ENCODE measurements at places on chromosomes 2 and 18.
A peak's percentile ranks its signal among the peaks of the same experiment; 100 is the strongest.

DNA sequence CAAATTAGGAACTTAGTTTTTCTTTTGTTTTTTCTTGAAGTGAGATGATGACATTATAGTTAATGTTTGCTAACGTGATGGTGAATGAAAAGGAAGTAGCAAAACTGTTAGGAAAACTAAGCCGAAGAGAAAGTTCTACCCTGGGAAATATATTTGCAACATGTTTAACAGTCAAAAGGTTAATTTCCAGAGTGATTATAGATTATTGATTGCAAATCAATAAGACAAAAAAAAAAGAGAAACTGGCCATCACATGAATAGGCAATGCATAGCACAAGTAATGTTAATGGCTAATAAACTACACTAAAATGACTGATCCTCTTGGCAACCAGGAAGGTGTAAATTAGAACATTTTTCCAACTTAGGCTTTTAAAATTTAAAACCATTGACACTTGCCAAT lies 26.0 kb upstream of the AMMECR1L start:
- no peak for DNase-seq

DNA sequence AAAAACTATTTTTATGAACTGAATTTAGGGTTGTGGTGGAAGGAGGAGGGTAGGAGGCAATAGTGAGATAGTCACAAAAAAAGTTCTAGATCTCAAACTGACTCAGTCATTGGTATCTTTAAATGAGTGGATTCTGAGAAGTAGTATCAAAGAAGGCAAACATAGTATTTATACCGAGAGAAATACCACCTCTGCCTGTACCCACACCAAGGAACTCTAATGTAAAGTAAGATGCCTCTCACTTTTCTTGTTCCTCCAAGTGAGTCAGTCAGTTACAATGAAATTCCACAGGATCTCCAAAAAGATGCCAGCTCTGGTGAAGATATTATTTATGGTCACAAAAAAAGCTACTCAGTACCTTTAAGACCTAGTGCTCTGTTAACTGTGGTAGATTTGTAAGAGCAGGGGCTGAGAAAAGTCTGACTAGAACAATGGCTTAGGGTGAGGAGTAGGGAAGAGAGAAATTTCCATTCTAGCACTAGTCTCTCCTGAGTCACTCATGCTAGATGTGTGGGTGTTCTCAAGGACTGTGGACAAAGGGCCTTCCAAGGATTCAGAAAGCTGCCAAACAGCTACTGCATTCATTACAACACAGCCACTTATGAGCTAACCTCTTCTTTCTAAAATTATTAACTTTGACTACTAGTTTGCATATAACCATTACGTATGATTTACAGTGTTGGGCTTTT lies 36.3 kb downstream of the YWHAQ start:
- DNase-seq = peak; percentile 96

- DNase-seq = no peak
Observed at GRCh38 chr18:79403723-79404566, 8.2 kb downstream of the NFATC1 start.

DNA sequence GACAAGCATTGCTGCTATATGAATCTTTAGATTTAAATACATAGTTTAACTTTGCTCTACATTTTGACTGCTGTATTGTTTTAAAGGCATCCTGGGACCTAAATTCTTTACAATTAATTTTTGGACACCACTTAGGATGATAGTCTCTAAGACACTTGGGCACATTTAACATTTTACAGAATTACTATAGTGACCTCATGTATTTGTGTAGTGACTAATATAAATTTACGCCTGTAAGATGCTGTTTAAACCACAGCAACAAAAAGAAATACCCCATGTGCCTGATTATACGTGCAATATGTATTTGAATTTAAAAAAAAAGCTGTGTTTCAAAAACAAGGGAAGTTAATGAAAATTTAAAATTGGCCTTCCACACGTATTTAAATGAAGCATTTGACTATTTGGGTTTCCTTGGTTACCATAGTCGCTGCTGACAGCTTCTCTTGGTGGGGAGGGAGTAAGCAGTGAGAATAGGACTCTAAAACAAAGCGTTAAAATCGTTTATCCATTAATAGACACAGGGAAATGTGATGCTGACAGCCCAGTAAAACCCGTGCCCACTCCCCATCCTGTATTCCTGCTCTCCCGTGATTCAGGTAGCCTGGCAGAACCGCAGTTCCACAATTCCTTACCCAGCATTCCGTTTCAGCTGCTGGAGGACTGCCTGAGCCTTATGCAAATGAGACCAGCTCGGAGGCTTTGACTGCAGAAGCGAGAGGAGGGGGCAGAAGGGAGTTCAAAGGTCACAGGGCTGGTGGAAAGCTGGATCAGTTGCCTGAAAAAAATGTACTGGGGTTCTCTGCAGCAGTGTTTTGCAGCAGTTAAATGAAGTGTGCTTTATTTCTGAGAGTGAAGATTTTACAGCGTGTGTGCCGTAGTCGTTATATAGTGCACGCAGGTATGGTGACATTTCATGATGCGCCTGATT lies 104.3 kb downstream of the CSRNP3 start:
- no peak for DNase-seq

GRCh38 chr2:58304843-58305242 lies 63.7 kb upstream of the FANCL start:
- DNase-seq = no peak
